GM12878 (cell line): ENCODE measurements at places on chromosomes 12 and 14. TPM values are rescaled to one million over a fixed set of nuclear protein-coding genes. Genes with fewer than 3 reads are reported as not detected.

DNA sequence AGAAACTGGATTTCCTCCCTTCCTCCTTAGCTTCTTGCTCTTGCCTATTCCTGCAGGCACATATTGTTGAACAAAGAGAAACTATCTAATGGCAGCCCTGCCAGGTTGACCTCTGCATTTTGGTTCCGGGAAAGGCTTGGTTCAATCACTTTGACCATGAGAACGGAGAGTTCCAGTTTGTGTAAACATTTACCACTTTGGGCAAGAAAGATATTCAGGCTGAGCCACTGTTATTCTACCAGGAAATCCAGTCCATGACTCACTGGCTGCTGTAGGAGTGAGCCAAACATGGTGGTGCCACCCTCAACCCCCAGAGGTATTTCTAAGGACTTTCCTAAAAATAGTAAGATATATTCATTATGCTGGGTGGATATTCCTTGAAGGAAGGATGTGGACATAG lies 242.2 kb upstream of the OR4E1 start:
- H3K27ac ChIP-seq = no peak overlapping the region
- H3K4me3 ChIP-seq = no peak overlapping the region
- no peaks in the 10 kb centered on the region for H3K36me3 ChIP-seq
- H3K27me3 ChIP-seq = no peaks in the 10 kb centered on the region

Gene KLHDC1
- polyA plus RNA-seq = 0.57 and 0.74 TPM in 2 replicates

DNA sequence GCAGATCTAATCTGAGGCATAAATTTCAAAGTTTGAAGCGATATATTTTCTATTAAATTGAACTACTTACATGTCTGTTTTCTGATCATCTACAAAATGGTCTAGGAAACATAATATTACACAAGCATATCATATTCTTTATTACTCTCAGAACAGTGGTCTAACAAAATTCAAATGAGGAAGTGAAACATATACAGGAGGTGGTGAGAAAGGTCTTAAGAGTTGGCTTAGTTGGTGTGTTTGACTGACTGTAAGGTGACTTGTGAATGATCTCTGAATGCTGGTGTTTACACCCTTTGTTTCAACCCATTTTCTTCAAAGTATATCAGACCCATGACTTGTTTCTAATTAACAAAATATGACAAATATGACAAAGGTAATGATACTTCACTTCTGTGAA lies 1156.8 kb downstream of the SLC16A7 start:
- no peaks in the 10 kb centered on the region for H3K4me1 ChIP-seq
- H3K36me3 ChIP-seq = no peaks in the 10 kb centered on the region
- no peak overlapping the region for H3K4me3 ChIP-seq
- no peak overlapping the region for H3K27ac ChIP-seq
- DNase-seq = no peak

- no peak for DNase-seq
- peaks cover 6% of the 10 kb centered on the region; the same call in 1 of the 2 replicates for H3K4me1 ChIP-seq
- no peak overlapping the region for H3K27ac ChIP-seq
- H3K36me3 ChIP-seq = no peaks in the 10 kb centered on the region
- no peaks in the 10 kb centered on the region; the same call in 1 of the 2 replicates for H3K27me3 ChIP-seq
Observed at GRCh38 chr12:94123127-94123526, 25.2 kb upstream of the PLXNC1 start.

Gene PRICKLE1
- polyA plus RNA-seq = 0.47 and 1.2 TPM in 2 replicates

DNA sequence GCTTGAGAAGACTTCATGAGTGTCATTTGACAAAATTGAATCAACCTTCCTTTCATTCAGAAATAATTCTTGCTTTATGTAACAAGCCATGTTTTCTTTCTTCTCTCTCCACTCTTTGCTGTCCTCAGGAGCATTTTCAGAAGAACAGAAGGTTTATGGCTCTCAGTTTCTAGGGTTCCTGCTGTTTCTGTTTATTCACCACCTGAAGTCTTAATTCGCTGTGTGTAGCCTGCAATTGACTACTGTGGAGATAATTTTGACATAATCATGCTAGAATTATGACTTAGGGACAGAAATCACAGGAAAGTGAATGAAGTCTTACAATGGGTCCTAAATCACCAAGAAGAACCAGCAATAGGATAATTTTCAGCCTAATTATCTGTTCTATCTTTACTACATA lies 7.2 kb upstream of the PLEKHG7 start:
- DNase-seq = no peak
- no peaks in the 10 kb centered on the region for H3K4me1 ChIP-seq
- no peak overlapping the region for H3K27ac ChIP-seq
- no peaks in the 10 kb centered on the region for H3K27me3 ChIP-seq
- H3K36me3 ChIP-seq = no peaks in the 10 kb centered on the region

- H3K4me1 ChIP-seq = no peaks in the 10 kb centered on the region
- no peaks in the 10 kb centered on the region for H3K36me3 ChIP-seq
- DNase-seq = no peak
- no peaks in the 10 kb centered on the region for H3K27me3 ChIP-seq
Observed at GRCh38 chr12:19369691-19370148, 69.6 kb upstream of the AEBP2 start.
